ENCODE measurements at places on chromosomes 4 and X.

GRCh38 chr4:17164666-17165065 lies 266.2 kb upstream of the LDB2 start:
- no peak for DNase-seq

DNA sequence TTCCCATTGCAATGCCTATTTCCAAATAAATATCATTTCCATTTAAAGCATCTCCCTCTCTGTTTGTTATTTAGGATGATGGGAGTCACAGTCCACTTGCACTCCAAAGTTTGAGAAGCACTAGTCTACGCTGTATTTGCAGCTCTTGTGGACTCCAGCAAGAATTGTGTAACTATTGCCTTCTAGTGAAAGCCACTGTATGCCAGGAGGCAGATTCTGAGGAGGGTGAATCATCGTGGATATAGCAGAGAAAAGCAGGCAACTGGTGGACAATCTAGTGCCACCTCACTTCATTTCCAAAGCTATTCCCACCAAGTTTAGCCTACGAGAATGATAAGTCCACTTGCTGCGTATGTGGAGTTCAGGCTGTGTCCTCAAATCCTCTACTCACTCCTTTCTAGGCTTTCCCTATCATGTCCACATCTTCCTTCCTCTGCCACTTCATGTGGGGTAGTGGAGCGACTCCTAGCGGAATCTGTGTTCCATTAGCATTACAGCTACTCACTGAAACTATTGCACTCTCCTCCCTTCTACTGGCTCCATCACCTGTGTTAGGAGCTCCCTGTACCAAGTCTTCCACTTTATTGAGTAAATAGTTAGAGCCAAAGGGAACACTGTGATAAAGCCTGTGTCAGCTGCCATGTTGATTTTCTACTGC lies 501.8 kb upstream of the GALNT7 start:
- DNase-seq = no peak

DNA sequence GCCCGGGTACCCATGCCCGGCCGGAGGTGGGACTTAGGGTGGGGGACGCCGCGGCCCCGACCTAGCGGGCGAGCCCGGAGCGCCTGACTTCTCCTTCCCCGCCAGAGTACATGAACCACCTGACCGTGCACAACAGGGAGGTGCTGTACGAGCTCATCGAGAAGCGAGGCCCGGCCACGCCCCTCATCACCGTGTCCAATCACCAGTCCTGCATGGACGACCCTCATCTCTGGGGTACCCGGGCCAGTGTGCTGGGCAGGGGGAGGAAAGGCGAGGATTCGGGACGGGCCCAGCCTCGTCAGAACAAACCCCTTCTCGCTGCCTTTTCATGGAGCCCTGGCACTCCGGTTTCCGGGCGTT lies 622 bp downstream of the TAFAZZIN start:
- DNase-seq = no peak

DNA sequence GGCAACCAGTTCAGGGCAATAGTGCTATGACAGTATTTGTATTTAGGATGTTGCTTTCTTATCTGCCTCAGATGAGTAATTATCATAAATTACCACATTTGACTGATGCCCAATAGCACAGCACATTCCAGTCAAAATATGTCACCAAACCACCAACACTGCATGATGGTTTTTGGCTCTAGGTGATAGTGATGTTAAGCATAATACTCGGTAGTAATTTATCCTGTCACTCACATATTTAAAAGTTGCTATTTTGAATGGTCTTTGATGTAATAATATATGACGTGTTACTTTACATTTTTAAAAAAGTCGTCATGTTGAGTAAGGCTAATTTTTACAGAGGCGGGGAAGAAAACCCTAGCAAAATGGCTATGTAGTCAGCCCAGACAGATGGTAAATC lies 42.5 kb downstream of the UNC5C start:
- no peak for DNase-seq

- DNase-seq = no peak
These were observed 219.3 kb upstream of the JADE1 start for GRCh38 chr4:128590034-128590740.

- DNase-seq = no peak
These were observed 510.4 kb downstream of the ANKRD50 start for GRCh38 chr4:124202099-124202498.

GRCh38 chrX:27555514-27555913 lies 34.6 kb upstream of the DCAF8L2 start:
- DNase-seq = no peak

- no peak for DNase-seq
These were observed 229.7 kb upstream of the GPRIN3 start for GRCh38 chr4:89537281-89537680.

DNA sequence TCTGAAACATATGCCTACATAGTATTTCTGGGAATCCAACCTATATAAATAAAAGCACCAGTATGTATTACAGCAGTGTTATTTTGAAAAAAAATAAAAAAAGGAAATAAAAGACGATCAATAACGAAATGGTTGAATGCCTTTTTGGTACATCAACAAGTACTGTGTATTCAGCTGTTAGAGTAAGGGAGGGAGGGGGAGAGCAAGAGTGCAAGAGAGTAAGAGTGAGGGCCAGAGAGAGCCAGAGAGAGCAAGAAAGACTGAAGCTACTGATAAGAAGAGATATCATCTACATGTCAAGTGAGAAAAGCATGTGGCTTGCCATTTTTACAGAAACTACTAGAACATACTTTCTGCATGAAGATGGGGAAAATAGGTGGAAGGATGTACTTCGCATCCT lies 1.8 kb downstream of the SPIN4 start:
- no peak for DNase-seq

GRCh38 chr4:78656968-78657445 lies 105.4 kb downstream of the ANXA3 start:
- DNase-seq = no peak

All from stimulated activated CD4-positive, alpha-beta T cell treated with anti-CD3 and anti-CD28 coated beads, Interleukin-15, amount 100 ng/mL, for 1 hour (primary cell).